Brain (organoid and tissue), 16 donors: ENCODE measurements at places on chromosomes 4 and X.

- no peak for DNase-seq
These were observed 20.9 kb downstream of the FAM9C start for GRCh38 chrX:13023567-13023966.

GRCh38 chr4:36323816-36324419, 42.5 kb downstream of the DTHD1 start:
- no peak for DNase-seq

GRCh38 chr4:158625544-158625943, 46.1 kb downstream of the C4orf46 start:
- no peak for DNase-seq

GRCh38 chrX:18894156-18894555, 89.8 kb downstream of the PHKA2 start:
- DNase-seq = no peak

DNA sequence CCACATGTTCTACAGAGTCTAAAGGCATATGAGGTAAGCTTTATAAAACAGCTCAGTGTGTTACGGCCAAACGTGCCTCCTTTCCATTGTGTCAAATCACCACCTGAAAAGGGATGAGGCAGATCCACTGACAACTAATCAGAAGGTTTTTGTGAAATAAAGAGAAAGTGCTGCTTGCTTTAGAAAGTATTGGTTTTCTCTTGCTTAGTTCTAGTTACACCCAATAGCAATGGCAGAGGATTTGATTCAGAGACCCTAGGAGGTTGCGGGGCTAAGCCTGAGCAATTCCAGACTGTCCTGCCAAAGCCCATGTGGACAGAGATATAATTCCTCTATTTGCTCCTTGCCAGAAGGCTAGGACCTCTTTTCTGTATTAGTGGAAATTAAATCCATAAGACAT, 125.5 kb downstream of the SPRY1 start:
- no peak for DNase-seq

GRCh38 chr4:42703813-42704212, 46.9 kb upstream of the ATP8A1 start:
- DNase-seq = peak; percentile 43

DNA sequence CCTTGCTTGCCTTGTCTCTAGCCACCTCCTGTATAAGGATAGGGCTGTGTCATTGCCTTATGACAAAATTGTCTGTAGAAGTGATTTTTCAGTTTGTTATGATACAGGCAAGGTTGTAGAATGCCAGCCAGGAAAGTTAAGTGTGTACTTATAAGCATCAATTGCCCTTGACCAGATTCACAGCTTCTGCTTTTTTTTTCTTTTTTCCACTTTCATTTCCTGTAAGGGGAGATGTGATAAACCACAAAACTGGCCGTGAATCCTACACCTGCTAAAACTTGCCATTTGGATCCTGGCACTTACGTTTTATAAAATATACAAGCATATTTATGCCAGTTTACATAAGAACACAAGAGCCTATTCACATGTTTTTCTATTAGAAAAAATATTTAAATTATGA, 35.0 kb upstream of the BMPR1B start:
- no peak for DNase-seq

- peak; percentile 61 for DNase-seq
These were observed 235.6 kb downstream of the STIM2 start for GRCh38 chr4:27096142-27096824.

- DNase-seq = no peak
These were observed 32.4 kb upstream of the CD99 start for GRCh38 chrX:2658585-2659292.

GRCh38 chr4:140971077-140971792, 162.0 kb downstream of the RNF150 start:
- DNase-seq = no peak

DNA sequence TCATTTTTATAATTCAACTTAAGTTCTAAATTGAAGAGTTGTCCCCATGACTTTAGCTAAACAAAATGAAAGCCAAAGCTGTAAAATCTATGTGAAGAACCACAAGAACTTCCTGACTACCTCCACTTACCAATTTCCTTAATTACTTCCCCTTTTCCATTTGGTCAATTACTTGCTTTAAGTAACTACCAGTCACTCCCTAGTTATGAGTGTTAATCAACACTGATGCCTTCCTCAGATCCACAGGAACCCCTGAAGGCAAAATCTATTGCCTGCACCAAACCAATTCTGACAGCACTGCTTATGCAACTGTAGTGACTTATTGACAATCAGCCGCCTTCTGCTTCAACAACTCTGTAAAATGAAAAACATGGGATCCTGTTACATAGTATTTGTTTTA, 10.5 kb downstream of the RBMX start:
- no peak for DNase-seq

- DNase-seq = peak; percentile 89
These were observed 27.6 kb upstream of the AGTR2 start for GRCh38 chrX:116142976-116143375.

DNA sequence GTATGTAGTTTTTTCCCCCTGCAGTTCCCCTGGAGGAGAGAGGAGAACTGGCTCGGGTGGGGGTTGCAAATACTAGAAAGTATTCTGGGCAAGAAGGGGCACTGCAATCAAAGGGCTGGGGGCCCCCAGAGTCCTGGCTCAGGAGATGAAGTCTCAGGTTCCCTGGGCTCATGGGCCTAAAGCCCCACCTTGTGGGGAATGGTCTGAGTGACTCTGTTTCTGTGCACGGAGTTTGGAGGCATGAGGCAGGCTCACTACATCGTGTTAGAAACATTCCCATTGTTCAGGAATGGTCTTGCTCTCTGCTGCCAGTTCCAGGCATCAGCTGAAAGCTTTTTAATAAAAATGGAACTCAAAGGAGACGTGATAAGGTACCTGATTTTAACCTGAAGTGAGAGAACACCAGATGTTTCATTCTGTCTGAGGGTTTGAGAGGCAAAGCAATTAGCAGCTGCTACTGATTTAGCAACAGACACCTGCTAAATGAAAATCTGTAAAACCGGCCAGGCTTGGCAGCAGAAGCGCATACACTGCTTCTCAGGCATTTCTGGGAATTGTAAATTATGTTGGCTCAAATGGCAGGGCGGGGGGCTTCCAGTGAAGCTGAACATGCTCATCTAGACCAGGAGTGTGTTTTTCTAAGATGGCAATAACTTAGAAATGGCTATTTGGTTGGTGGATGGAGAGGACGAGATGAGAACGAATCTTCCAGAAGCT, 122.7 kb downstream of the TMEM164 start:
- peak; percentile 67 for DNase-seq

DNA sequence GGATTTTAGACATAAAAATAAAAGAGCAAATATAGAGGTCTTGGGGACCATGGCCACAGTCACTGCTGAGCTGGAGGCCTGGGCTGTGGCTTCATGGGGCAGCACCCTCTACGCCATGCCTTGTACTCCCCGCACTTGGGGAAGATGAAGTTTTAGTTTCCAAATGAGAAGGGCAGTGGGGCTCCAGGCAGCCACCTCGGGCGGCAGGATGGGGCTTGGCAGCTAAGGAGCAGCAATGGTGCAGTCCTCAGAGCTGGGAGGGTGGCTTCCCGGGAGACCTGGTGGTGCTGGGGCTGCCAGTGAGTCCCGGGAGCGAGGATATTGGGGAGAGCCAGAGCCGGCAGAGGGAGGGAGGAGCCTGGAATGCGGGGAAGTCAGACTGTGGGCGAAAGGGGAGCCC, 2.4 kb downstream of the CXCR3 start:
- DNase-seq = no peak

DNA sequence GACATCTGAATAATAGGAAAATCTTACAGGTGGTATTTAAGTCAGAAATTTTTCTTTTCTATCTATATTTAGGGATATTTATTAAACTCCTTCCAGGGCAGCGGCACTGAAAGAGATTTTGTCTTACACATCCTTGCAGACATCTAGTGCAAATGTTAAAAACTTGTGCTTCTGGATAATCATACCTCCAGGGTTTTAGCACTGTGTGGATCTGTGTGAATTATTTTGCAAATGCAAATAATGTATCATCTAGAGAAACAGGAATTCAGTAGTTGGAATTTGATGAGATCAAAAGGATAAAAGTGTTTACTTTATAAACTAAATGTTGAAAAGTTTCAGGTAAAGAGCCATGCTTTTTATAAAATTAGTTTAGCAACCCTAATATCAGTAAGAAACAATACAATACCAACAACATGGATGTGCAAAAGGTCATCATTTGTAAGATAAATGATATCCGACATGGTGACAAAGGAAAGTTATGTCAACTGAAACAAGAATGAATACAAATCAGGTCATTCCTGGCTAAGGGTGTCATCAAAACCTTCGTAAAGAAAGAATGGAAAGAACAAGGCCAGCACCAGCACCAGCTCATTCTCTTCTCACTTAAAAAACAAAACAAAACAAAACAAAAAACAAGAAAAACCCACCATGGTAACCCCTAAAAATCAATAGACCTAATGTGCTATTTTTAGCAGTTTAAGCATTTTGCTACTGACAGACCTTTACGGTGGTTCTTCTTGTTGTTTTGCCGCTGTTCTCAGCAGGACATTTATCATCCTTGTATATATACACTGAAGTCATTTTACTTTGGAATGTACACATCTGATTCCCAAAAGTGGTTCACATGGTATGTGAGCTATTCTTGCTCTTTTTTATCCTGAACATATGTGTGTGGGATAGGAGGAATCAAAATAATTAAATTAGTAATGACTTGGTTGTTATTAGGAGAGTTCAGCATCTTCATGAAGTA, 219.7 kb upstream of the NDST3 start:
- no peak for DNase-seq

DNA sequence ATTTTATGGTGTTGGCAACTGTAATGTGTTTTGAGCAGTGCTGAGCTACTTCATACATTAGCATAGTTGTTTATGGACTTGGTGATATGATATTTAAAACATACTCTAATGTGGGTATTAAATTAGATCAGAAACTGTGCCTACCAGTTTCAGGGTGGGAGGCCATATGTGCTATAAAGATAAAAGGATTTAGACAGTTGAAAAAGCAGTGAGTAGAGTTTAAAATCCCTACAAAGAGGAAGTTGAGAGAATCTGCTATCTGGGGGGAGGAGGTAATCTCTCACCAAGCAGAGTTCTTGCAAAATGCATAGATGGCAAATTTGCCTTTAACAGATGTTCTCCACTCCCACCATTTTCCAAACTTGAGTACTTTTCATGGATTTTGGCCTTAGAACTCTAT, 154.5 kb downstream of the SPOCK3 start:
- DNase-seq = no peak

- DNase-seq = no peak
These were observed 49.5 kb downstream of the PHEX start for GRCh38 chrX:22081475-22082092.
